Stimulated activated CD8-positive, alpha-beta memory T cell treated with anti-CD3 and anti-CD28 coated beads, Interleukin-7, amount 100 ng/mL, for 24 hours (primary cell): ENCODE measurements at places on chromosomes 11 and 22.

DNA sequence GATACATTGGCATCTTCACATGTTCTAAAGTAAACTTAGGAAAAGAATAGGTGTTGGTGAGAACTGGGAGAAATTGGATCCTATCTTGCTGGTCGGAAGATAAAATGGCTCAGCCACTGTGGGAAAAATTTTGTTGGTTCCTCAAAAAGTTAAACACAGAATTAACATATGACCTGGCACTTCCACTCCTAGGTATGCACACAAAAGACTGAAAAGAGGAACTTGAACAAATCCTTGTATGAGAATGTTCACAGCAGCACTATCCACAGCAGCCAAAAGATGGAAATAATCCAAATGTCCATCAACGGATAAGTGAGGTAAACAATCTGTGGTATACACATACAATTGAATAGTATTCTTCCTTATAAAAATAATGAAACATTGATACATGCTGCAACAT lies 4.8 kb upstream of the TPH1 start:
- no peak for DNase-seq

- DNase-seq = no peak
These were observed 40.9 kb downstream of the NAV2 start for GRCh38 chr11:19753451-19754106.

GRCh38 chr11:128391811-128392210 lies 195.5 kb downstream of the ETS1 start:
- DNase-seq = no peak

DNA sequence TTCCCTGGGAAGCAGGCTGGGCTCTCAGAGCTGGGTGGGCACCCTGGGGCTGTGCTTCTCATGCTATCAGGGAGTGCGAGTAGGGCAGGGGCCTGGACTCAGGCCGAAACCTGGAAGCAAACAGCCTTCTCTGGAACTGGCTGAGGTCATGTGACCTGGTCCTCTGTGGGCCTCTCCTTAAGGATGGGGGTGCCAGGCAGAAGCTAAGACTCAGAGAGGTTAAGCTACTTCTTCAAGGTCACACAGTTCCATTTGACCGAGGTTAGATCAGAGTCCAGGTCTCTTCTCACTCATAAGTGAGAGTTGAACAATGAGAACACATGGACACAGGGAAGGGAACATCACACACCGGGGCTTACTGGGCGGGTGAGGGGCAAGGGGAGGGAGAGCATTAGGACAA lies 7.4 kb downstream of the FADS3 start:
- no peak for DNase-seq

GRCh38 chr11:102523189-102523570 lies 7.4 kb downstream of the MMP7 start:
- no peak for DNase-seq

DNA sequence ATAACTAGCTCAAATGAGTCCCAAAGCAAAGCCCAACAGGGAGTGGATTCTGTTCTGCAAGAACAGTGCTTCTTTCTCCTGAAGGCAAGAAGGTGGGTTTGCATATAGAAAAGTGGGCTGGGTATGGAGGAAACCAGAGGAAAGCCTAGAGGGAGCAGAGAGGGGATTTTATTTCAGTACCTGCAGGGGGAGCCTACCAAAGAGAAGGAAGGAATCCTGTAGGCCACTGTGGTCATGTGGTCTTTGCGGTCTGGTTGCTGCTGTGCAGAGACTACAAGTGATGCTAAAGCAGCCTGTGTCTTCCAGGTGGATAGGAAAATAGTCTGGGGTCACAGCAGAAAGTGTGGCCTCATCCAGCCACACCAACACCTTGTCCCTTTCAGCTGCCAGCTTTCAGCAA lies 33.2 kb upstream of the ZBTB16 start:
- no peak for DNase-seq

- DNase-seq = no peak
These were observed 16.4 kb upstream of the CSRP3 start for GRCh38 chr11:19218216-19218615.

DNA sequence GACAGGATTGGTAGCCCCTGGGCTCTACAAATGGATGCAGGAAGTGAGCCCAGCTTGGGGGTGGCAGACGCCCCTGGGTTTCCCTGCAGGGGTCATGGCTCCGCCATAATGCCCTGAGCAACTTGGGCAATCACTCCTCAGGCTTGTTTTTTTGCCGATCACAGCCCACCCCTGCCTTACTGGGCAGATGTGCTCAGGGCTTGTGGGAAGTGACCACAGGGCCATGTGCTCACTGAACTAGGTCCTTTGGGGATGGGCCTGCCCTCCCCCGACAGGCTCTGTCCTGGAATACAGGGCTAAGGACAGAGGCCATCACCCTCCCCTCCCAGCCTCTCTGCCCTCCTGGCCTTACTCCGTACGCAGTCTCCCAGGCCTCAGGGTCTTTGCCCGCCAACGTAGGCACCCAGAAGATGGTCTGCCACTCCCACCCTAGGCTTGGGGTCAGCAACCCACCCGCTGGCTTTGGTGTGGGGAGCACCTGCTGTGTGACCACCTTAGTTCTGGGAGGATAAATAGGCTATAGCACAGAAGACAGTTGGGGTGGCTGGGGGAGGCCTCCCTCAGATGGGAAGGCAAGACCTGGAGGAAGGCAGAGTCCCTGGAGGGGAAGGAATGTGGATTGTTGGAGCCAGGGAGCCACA lies 3.8 kb downstream of the RPLP2 start:
- DNase-seq = no peak

DNA sequence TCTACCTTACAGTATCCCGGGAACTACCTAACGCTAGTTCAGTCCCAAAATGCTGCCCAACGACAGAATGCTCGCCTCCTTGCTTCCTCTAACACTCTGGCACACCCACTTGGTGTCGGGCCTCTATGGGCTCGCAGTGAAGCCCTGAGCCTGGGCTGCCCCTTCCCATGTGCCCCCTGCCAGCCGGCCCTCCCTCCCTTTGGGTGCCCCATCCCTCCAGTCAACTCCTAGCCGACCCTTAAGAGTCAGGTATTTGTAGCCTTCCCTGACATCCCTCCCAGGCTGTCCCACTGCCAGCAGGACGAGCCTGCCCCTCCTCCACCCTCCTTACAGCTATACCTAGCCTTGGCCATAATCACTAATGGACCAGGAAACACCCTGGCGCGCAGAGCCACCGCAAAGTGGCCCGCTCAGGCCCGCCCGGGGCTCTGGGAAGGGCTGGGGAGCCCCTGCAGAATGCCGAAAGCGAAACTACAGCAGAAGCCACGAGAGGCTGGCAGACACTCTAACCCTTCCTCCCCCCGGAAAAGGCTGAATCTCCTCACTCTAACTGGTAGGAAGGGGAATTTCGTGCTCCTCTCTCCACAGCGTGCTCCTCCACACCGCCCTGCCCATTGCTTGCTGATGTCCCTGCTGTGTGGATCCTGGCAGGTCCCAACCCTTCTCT lies 8.2 kb downstream of the CBX7 start:
- DNase-seq = no peak

- no peak for DNase-seq
These were observed 43.9 kb downstream of the ADM start for GRCh38 chr11:10348650-10349280.

DNA sequence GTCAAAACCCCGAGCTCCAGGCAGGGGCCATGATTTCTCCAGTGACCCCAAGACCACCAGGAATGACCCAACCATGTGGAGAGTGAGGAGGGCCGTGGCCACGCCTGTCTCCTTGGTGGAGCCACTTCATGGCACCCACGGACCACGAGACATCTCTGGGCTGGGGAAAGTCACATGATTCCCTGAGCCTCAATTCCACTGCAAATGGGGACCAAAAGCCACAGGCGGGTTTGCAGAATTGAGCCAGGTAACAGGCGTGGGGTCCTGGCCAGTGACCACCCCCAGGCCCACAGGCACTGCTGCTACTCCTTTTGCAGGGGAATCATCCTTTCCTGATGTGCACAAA lies 178.9 kb downstream of the CTTN start:
- DNase-seq = no peak

GRCh38 chr11:26947904-26948639 lies 45.8 kb upstream of the FIBIN start:
- DNase-seq = no peak

GRCh38 chr11:19994672-19995071 lies 165.6 kb downstream of the DBX1 start:
- no peak for DNase-seq

- no peak for DNase-seq
These were observed 16.2 kb upstream of the RRAS2 start for GRCh38 chr11:14374922-14375830.

DNA sequence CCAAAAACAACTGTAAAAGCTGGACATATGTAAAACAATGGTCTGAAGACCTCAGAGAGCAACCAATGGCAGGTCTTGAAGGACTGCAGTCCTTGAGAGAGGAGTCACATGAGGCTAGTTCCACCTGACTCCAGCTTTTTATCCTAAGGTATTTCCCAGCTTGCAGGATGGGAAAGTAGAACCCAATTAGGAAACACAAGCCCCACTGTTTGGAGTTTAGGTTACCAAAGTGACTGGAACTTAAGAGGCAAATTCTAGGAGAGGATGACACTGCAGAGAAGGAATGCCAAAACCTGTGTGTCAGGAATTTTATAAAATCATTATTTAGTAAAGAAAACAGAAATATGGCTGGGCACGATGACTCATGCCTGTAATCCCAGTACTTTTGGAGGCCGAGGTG lies 18.4 kb downstream of the OR2AT4 start:
- DNase-seq = no peak

- no peak for DNase-seq
These were observed 130.2 kb downstream of the CEP164 start for GRCh38 chr11:117457835-117458234.

GRCh38 chr11:75593286-75593915 lies 31.3 kb downstream of the SERPINH1 start:
- no peak for DNase-seq

GRCh38 chr11:111633756-111634362 lies 31.6 kb downstream of the SIK2 start:
- no peak for DNase-seq

DNA sequence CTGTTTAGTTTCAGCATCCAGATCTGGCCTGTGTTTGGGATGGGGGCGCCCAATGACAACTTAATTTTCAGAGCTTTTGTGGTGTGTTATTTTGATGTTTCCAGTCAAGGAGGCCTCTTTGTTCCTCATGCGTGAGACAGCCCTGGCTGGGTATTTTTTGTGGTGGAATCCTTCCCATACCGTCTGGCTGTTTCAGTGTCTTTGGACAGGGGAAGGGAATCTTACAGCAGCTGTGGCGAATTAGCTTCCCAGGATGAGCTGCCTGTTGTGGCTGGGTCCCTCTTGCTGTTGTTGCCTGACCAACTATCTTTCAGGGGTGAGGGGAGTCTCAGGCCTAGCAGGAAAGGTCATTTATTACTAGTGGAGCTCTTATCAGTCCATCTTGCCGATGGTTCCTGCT lies 138.8 kb downstream of the ARHGAP20 start:
- no peak for DNase-seq

DNA sequence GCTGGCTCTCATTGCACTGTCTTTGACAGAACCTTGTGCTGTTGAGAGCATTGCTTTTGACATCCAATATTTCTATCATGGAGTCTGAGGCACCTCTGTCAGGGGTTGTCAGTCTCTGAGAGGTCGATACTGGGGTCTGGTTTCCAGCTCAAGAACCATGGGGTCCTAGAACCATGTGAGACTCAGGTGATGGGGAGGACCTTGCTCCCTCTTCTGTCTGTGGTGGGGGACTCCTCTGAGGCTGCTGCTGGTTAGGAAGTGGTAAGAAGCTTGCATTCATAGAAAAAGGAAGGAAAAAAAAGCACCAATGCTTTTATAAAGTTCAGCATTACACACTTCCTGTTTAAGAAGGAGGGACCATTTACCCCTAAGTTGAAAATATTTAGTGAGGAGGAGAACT lies 91.8 kb upstream of the CD44 start:
- no peak for DNase-seq

DNA sequence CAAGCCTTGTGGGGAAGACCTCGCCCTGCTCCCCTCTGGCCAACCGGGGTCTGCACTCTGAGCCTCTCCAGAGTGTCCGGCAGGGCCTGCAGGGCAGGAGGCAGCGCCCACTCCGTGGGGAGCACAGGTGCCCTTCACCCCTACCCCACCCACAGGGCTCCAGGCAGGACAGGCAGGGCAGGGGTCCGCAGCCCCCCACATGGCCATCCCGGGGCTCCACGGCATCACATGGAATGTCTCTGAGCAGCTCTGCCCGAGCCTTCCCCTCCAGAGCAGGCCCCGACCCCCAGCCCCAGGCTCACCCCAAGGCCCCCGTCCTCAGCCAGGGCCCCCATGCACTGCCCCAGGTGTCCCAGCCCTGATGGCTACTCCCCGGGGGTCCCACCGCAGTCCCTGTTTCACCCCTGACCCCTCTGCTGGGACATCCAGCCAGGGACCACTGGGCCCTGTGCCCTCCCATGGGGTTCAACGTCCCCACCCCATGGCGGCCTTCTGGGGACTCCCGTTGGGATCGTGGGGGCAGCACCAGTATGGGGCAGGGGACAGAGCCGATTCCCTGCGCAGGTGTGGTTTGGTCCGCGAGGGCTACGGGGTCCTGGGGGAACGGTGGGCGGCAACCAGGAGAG lies 77.7 kb downstream of the BRD1 start:
- no peak for DNase-seq
